Cortex of kidney (tissue), 1 donor: ENCODE measurements at places on chromosomes 6 and 20.

DNA sequence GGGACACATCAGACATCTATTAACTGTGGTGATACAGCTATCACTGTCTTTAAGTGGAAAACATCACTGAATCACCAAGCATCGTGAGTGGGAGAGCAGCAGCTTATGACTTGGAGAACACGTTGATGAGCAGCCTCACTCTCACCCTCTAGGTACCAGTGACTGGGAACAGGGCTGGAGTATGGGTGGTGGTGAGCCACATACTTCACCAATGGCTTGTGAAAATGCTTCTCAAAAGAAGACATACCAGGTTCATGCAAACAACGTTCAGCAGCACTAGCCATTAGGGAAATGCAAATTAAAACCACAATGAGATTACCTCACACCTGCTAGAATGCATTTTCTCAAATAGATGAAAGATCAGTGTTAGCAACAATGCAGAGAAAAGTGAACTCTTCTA, 25.3 kb downstream of the SNX5 start:
- DNase-seq = no peak

- no peak for DNase-seq
Measured at GRCh38 chr20:63657260-63657936, 714 bp upstream of the RTEL1 start.

GRCh38 chr6:156699017-156699421, 78.2 kb upstream of the ARID1B start:
- no peak for DNase-seq

GRCh38 chr6:125155344-125155743, 1.8 kb downstream of the TPD52L1 start:
- no peak for DNase-seq

- no peak for DNase-seq
Measured at GRCh38 chr6:145814035-145814500, 527 bp downstream of the FBXO30 start.

DNA sequence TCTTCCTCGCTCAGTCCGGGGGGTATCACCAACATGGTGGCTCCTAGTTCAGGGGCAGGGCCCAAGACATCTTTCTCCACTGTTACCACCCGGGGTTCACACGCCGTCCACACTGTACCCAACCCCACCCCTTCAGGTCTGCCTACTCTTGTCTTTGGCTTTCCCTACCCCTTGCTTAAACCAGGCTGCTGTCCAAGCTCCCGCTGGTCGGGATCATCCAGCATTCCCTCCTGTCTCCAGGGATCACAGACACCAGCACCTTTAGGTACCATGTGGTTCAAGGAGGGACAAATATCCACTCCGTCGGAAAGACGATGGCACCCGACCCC, 395 bp downstream of the NELFE start:
- DNase-seq = no peak

DNA sequence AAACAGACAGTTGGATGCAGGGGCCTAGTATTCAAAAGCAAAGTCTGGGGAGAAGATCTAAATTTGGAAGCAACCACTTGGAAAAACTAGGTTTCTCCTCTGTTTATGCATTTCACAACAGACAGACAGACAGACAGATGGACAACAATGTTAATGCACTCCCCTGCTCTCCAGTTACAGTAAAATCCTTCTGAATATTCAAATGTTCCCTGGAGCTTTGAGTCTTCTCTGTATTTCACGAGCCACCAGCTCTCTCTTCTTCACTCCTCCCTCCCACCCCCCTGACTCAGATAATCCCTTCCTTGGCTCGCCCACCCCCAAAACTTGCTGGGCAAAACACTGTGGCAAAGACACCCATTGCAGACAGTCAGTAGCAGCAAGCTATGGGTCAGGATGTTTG, 129.3 kb upstream of the TOP1 start:
- DNase-seq = no peak

GRCh38 chr6:51472745-51473487, 614.5 kb downstream of the PKHD1 start:
- DNase-seq = no peak

GRCh38 chr6:63705707-63706106, 70.1 kb downstream of the PHF3 start:
- DNase-seq = no peak

GRCh38 chr6:4405621-4406212, 270.3 kb upstream of the ECI2 start:
- no peak for DNase-seq

- DNase-seq = no peak
Measured at GRCh38 chr6:73923905-73924485, 228.0 kb downstream of the CD109 start.

DNA sequence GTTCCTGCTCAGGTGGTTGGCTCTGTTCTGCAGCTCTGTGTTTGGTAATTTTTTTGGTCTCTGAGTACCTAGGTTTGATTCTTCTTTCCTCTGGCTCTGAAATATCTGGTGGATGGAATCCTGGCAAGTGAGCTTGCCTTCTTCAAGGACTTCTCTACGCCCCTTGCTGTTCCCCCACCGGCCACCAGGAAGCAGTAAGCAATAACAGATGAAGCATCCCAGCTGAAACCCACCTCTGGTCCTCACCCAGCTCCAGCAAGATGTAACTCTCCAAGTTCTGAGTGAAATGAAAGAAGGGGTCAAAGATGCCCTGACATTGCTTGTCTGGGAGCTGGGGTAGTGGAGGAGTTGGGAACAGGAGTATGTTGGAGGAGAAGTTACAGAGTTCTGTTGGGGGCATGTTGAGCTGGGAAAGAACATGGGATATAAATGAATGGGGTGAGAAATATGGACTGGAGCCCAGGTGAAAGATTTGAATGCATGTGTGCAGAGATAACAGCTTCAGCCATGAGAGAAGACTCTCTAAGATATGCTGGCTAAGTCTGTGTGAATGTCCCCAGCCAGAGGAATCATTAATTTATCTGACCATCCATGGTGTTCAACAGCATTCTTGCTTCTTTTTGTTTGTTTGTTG, 51.3 kb upstream of the GLP1R start:
- DNase-seq = no peak

DNA sequence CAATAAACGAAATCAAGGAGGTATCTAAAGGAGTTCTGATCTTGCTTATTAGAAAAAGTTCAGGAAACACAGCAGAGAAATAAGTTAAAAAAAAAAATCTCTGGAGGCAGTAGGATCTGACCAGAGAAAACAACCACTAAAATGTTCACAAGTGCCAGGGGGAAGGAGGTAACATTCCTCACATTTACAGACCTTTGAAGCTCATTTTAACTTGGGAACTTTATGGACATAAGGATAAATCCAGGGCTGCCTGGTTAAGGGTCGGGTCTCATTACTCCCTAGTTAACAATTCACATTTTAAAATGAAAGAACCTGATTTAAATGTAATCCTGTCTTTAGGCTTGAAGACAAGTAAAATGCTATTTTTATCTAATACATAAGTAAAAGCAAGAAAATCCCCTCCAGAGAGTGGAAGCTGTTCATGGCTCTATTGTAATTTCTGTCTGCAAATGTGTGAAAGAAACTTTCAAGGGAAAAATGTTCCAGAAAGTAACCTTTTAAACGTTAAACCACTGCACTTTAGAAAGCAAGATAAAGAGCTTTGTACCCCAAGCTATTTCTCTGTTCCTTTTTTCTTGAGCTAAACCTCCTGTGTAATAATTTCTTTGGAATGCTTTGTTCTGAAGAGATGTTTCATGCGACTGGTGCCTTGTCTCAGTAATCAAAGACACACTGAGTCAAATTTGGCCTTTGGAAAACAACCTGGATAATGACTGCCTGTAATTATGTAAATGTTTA, 38.2 kb downstream of the MYLIP start:
- no peak for DNase-seq

- no peak for DNase-seq
Measured at GRCh38 chr6:41707565-41708200, 27.7 kb downstream of the TFEB start.

DNA sequence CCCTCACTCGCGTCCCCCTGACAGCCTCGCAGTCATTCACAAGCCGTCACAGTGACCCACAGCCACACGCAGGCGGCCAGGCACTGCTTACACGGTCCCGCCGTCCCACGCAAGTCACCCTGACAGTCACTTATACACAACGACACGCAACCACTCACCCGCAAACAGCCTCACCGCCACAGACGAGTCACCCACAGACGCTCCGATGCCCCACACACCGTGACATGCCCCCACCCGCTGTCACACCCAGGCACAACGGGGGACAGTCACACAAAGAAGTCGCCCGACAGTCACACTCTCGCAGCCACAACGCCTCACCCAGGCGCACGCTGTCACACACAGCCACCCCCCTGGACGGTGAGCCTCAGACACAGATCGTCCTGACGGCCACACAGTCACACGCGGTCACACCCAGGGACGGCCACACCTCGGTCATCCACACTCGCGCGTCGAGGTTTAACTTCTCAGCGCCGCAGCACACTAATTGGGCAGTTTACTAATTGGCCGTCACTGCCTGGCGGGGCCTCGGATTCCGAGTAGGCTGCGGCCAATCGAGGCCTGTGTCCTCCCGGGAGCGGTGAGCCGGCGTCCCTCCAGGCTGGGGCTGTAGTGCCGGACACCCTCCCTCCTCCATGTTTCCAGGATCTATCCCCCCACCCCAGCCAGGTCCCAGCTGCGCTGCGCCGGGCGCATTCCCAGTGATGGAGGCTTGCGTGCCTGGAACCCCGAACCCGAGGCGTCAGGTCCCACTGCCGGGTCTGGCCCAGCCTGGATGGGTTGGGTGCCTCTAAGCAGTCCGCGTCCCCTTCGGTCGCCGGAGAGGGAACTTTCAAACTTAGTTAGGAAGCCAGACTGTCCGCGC, 790 bp downstream of the TOX2 start:
- DNase-seq = no peak

- no peak for DNase-seq
Measured at GRCh38 chr20:41225091-41225490, 87.7 kb downstream of the PLCG1 start.

DNA sequence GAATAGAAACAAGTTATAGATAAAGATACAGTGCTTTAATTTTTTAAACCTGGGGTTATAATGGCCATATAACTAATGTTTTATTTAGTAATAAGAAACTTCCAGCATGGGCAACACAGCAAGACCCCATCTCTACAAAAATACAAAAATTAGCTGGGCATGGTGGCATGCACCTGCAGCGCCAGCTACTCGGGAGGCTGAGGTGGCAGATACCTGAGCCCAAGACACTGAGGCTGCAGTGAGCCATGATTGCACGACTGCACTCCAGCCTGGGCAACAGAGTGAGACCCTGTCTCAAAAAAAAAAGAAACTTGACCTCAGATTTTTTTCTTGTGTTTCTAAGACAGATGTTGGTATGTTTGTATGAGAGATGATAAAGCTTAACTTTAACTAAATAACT, 22.9 kb downstream of the EEF1A1 start:
- no peak for DNase-seq

DNA sequence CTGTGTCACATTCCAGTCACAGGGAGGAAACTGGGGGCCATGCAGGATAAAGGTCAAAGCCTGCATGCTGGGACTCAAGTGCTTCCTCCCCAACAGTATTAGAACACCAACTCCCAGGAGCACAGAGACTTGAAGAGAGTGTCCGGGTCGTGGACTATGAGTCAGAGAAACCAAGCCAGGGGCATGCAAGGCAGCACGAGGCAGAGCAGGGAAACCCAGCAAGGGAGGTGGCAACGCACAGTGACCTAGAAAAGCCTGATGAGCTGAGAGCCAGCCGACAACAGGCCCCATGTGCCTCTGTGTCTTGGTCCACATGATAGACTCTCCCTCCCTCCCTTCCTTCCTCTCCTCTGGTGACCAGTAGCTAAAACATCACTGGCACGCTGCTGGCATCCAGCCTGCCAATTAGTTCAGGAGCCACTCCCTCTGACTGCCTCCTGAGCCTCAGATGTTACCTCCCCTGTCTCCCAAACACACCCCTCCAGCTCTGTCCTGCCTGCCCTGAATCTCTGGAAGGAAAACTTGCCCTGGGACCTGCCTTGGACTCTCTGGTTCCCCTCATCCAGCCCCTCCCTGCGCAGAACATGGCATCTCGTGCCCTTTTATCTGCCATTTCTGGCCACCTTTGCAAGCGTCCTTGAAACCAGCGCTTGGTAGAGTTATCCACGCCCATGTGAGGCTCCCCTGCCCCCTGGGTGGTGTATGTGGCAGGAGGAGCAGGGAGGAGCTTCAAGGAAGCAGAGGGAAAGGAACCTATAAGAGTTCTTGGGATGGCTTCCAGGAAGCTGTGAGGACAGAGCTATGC, 16.2 kb upstream of the RNF39 start:
- DNase-seq = no peak

GRCh38 chr20:3876000-3876399, 13.2 kb upstream of the PANK2 start:
- no peak for DNase-seq

GRCh38 chr20:39302312-39302711, 340.2 kb downstream of the DHX35 start:
- DNase-seq = no peak

- DNase-seq = no peak
Measured at GRCh38 chr20:3135507-3136070, 24.1 kb downstream of the FASTKD5 start.

DNA sequence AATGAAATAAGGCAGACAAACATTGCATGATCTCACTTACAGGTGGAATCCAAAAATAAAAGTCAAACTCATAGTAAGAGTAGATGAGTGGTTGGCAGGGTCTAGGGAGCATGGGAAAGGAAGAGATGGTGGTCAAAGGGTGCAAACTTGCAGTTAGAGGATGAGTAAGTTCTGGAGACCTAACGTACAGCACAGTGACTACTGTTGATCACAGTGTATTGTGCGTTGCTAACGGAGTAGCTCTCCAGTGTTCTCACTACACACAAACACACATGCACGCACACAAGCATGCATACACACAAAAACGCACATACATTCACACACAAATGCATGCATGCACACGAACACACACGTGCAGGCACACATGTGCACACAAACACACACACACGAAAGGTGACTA, 54.9 kb downstream of the LY86 start:
- DNase-seq = no peak

GRCh38 chr20:31667315-31668285, 29.9 kb downstream of the COX4I2 start:
- DNase-seq = no peak

- no peak for DNase-seq
Measured at GRCh38 chr20:63405102-63405730, 44.1 kb upstream of the CHRNA4 start.

DNA sequence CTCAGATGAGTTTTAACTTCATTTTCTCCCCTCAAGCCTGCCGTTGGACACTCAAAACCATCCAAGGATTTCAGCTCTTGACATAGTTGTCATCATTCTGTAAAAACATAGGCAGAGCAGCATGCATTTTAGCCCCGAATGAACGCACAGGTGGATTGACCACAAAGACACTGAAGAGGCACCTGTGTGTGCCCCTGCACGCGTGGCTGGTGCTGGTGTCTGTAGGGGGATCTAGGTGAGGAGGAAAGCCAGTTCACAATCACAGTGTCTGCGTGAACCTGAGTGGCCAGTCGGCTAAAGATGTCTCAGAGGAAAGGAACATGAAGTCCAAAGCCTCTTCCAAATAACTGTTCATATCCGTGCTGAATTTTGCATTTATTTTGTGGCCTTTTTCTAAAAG, 309.2 kb downstream of the QKI start:
- no peak for DNase-seq

DNA sequence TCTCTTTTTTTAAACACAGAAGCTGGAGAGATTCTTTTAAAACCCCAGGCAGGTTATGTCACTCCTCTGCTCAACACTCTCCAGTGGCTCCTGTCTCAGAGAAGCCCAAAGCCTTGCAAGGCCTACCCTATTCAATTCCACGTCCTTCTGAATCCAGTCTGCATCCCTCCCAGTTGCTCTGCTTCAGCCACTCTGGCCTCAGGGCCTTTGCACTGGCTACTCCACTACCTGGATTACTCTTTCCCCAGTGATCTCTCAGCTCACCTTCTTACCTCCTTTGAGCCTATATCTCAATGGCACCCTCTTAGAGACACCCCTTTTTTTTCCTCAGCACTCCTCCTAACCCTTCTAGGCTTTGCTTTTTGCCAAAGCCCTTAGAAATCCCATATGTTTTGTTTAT, 185.8 kb downstream of the CLIC5 start:
- DNase-seq = no peak
